Stimulated activated CD4-positive, alpha-beta T cell treated with anti-CD3 and anti-CD28 coated beads, Interleukin-1b, Interleukin-23, amount 100 ng/mL, for 48 hours (primary cell): ENCODE measurements at places on chromosomes 5 and 9.

DNA sequence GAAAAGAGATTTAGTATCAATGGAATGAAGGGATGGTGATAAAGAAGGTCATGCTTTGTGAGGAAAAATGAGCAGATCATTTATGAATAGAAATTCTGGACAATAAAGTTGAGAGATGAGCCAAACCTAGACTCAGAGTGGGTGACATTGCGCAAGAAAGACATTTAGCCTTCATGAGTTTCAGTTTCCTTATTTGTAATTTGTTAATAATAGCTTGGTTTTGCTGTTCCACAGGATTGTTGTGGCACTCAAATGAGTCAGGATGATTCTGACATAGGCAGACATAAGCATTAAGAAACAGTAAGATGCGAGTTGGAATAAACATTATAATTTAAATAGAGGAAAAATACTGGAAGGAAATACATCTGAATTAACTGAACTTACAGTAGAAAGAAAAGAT, 34.8 kb downstream of the ITGA2 start:
- DNase-seq = no peak

DNA sequence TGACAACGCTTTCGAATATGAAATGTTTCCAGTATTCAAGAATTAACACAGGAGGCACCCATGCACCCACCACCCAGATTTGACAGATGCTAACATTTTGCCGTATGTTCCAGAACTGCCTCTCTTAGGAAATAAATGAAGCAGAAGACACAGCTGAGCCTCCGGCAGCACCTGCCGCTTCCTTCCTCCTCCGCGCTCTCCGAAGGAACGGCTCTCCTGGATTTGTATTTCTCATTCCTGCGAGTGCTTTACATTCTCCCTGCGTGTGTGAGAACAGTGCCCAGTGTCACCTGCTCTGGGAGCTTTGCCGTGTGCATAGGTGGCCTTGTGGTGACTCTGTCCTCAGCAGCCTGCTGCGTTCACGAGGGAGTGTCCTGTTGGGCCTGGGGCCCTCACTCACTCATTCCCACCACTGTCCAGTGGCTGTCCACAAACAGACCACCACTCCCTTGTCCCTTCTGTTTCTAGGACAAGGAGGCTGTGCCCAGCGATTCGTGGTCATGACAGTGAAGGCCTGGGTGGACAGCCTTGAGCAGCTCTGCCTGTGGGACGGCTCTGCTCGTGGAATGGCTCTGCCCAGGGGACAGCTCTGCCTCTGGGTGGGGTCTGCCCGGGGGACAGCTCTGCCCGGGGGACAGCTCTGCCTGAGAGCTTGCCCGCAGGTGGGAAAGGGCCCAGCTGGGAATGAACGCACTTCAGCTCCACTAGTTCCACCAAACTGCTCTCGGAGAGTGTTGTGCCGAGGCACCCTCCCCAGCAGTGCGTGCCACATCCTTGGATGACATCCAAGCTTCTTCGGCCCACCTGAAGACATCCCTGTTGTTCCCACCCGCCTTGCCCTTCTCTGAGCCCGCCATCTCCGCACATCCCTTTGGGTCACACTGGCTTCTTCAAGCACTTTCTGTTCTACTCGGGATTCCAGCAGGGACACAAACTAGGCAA, 170.5 kb upstream of the PPP1R26 start:
- no peak for DNase-seq

DNA sequence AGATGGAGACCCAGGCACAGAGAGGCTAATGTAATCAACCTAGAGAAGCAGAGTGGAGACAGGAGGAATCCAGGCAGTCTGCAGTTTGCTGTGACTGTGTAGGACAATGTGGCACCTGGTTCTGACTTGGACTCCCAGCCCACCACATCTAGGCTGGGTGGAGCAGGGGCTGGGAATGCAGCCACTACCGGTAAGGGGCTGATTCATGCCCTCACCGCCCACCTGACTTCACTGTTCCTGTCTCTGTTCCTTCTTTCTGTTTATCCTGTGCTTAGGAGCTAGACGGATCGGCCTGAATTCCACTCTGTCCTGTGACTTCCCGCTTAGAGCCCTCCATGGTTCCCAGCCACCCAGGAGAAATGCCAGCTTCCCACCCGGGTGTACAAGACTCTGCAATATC, 2.6 kb downstream of the PDLIM4 start:
- no peak for DNase-seq

DNA sequence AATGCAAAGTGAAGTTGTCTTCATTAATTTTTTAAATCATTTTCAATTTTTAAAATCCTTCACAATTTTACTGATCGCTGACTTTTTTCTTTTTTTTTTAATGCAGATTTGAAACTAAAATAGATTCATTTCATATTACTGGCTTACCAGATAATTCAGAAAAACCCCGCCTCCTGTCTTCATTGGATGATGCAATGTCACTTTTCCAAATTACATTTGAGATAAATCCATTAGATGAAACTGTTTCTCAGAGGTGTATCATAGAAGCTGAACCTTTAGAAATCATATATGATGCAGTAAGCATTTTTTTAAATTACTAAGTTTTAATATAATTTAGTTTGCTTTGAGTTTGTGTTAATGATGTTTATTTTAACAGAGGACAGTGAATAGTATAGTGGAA, 60.6 kb downstream of the VPS13A start:
- DNase-seq = no peak

DNA sequence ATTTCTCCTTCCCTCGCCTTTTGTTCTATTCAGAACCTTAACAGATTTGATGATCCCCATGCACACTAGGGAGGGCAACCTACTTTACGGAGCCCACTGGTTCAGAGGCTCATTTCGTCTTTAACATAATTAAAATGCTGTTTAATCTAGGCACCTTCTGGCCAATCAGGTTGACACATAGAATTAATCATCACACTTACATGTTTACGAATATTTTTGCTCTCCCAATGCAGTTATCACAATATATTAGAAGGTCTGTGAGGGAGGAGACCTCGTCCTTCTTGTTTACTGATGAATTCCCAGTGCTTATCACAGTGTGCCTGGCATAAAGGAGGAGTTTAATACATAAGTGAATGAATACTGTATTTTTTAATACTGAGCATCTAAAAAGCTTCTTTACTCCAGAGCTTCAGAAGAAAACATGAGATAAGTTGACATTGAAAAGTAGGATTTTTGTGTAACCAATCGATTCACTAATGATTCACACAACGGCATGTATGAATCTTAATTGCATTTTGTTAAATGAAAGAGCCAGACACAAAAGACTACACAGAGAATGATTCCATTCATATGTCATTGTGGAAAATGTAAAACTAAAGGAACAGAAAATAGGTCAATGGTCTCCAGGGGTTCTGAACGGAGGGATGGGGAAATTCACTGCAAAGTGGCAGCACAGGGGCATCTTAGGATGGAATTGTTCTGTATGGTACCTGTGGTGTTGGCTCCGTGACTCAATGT, 78.6 kb upstream of the VCAN start:
- DNase-seq = no peak

GRCh38 chr5:127602896-127603844, 45.7 kb upstream of the CTXN3 start:
- DNase-seq = no peak

GRCh38 chr9:85115473-85115872, 445.9 kb downstream of the NTRK2 start:
- DNase-seq = no peak

DNA sequence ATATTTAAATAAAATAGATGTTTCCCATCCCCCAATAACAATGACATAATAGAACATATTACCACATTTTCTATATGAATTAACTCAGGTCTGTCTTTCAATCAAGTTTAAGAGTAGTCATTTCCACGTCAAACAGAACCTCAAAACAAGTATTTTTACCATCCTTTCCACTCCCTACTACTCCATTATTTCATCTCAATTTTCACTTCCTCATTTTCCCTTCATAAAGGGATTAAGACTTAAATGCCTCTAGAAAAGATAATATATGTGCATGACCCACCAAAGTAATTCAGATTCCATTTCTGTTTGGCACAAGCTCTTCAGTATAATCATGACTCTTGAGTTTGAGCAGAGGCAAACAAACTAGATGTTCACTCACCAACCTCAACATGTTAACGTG, 40.4 kb downstream of the ELOVL7 start:
- no peak for DNase-seq

DNA sequence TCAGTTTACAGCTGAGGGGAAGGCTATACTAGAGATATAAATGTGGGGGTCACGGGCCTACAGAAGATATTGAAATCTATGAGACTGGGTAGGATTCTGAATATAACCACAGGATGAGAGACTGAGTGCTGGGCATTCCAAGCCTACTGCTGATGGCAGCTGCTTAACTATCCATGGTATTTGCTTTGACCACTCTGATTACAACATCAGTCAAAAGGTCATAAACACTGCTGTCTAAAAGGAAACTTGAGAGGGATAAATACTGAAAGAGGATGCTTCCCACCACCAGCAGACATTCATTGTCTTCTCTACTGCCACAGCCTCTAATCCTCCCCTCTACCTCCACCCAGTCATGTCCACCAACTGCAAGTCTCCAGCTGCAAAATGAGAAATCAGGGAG, 3.8 kb downstream of the ZNF622 start:
- DNase-seq = no peak

DNA sequence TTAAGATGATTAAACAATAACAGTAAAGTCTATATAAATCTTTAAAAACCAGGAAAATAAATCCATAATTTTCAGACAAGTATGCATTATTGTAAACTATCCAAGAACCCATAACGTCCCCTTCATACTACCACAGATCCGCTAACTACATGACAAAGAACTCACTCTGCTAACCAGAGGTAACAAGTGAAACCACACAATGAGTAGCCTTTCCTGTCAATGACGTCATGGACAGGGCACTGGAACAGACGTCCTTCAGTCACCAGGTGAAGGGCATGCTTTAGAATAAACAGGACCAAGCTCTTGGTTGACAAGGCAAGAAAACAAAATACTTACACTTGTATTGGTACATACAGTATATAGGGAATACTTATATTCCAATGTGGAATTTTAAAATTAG, 45.2 kb downstream of the RNF130 start:
- DNase-seq = no peak

GRCh38 chr5:140235791-140236551, 61.0 kb downstream of the CYSTM1 start:
- DNase-seq = no peak

- DNase-seq = no peak
These were observed 30.8 kb downstream of the KLHL3 start for GRCh38 chr5:137705106-137705505.

DNA sequence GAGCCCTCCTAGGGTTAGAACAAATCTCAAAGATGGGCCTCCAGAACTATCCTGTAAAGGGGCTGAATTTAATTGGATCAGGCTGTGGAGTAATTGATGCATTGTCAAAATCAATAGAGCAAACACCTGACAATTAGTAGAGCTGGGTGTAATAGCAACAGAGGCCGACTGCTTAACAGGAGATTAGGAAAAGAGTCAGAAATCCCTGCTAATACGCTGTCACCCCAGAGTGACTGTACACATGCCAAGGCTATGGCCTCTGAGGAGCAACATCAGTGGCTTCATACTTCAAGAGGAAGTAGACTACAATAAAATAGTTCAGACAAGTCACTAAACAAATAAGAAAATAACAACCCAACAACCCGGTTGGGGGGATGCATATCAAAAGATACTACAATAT, 18.7 kb upstream of the GRPEL2 start:
- no peak for DNase-seq

- no peak for DNase-seq
These were observed 179.2 kb downstream of the HSD17B3 start for GRCh38 chr9:96122751-96123150.

- DNase-seq = no peak
These were observed 12.8 kb downstream of the EHMT1 start for GRCh38 chr9:137631345-137632229.

DNA sequence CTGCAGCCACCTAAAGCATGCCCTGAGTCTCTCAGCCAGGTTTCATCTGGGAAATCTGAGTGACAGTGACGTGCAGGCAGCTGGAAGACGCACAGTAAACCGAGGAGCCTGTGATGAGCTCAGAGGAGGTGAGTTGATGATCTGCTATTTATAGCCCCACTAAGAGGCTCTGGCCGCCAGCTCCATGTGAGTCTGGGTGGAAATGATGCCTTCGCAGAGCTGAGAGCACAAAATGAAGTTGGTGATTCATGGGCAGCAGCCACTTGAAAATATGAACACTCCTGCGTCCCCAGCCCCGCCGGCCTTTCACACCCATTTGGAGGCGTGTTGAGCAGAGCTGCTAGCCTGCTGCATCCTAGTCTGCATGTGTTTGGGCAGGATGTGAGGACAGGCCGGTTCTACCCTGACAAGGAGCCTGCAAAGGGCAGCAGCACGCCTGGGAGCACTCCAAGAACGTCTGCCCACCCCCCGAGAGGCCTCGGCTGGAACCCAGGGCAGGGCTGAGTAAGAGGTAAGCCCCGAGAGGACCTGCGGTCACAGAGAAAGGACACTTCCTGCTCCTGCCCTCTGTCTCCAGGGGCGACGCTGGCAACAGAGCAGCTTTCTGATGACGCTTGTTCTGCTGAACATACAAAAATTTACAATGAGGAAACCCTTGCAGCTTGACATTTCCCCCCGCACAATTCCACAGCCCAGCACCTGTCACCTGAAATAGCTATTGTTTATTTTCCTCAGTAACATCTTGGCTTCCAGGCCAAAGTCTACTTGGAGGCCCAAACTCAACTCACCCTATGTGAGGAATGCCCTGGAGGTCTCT, 25.1 kb upstream of the CDKN2AIPNL start:
- DNase-seq = peak; percentile 64

GRCh38 chr9:131997779-131998178, 81.9 kb downstream of the MED27 start:
- no peak for DNase-seq
